ENCODE measurements at places on chromosomes 11 and 22. TPM values are rescaled to one million over a fixed set of nuclear protein-coding genes. Genes with fewer than 3 reads are reported as not detected.
A peak's percentile ranks its signal among the peaks of the same experiment; 100 is the strongest.

GRCh38 chr11:122399375-122399774, 256.1 kb upstream of the UBASH3B start:
- DNase-seq = no peak
- H3K4me1 ChIP-seq = no peaks in the 10 kb centered on the region
- no peak overlapping the region for H3K27ac ChIP-seq
- H3K27me3 ChIP-seq = no peaks in the 10 kb centered on the region
- no peaks in the 10 kb centered on the region for H3K36me3 ChIP-seq
- H3K4me3 ChIP-seq = no peak overlapping the region

GRCh38 chr11:73537969-73538368, 59.9 kb downstream of the FAM168A start:
- no peak for DNase-seq
- peaks cover 4% of the 10 kb centered on the region for H3K4me1 ChIP-seq
- H3K4me3 ChIP-seq = no peak overlapping the region

The OR5A1 gene
- not detected for total RNA-seq

The PDE3B gene
- total RNA-seq = 21.5 TPM

The NFRKB gene
- total RNA-seq = 19.2 TPM

DNA sequence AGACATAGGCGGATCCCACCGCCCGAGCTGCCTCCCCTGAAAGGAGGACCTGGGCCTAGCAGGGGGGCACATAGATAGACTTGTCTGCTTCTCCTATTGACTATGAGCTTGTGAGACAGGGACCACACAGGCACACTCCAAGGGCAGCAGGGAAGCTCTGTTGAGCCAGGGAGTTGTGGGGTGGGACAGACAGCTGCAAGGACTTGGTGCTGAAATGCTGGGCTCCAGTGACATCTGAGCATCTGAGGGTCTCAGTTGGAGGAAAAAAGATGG, 53.4 kb upstream of the ANO1 start:
- H3K36me3 ChIP-seq = no peaks in the 10 kb centered on the region
- no peaks in the 10 kb centered on the region for H3K4me1 ChIP-seq
- DNase-seq = no peak
- H3K4me3 ChIP-seq = no peak overlapping the region
- H3K27ac ChIP-seq = no peak overlapping the region
- H3K27me3 ChIP-seq = no peaks in the 10 kb centered on the region

- H3K36me3 ChIP-seq = no peaks in the 10 kb centered on the region
- no peak for DNase-seq
- H3K4me3 ChIP-seq = no peak overlapping the region
- H3K27ac ChIP-seq = no peak overlapping the region
These were observed 76.0 kb downstream of the HSD17B12 start for GRCh38 chr11:43756575-43756974.

- no peak for DNase-seq
- H3K27me3 ChIP-seq = no peaks in the 10 kb centered on the region
- no peaks in the 10 kb centered on the region for H3K4me1 ChIP-seq
- H3K4me3 ChIP-seq = no peak overlapping the region
- no peaks in the 10 kb centered on the region for H3K36me3 ChIP-seq
These were observed 107.5 kb upstream of the CRYBB3 start for GRCh38 chr22:25092119-25092518.

The PLAAT3 gene
- 13.2 TPM for total RNA-seq

DNA sequence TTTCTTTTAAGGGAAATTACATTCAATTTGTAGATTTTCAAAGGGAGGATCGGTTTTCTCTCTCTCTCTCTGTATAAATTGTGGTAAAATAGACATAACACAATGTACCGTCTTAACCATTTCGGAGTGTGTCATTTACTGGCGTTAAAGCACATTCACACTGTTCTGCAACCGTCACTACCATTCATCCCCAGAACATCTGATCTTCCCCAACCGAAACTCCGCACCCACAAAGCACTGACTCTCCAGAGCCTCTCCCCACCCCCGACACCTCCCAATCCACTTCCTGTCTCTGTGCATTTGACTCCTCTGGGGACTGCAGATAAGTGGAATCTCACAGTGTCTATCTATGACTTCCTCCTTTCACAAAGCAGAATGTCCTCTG, 15.9 kb upstream of the GRAMD4 start:
- peaks cover 5% of the 10 kb centered on the region for H3K4me1 ChIP-seq
- no peaks in the 10 kb centered on the region for H3K27me3 ChIP-seq
- peak overlapping the region; percentile 23 for H3K27ac ChIP-seq

The LINC01488 gene
- not detected for total RNA-seq

GRCh38 chr11:91513734-91514133, 710.9 kb upstream of the FAT3 start:
- no peak overlapping the region for H3K4me3 ChIP-seq
- no peak for DNase-seq
- H3K36me3 ChIP-seq = no peaks in the 10 kb centered on the region
- H3K4me1 ChIP-seq = no peaks in the 10 kb centered on the region
- no peaks in the 10 kb centered on the region for H3K27me3 ChIP-seq
- H3K27ac ChIP-seq = no peak overlapping the region

GRCh38 chr22:29342577-29343312, 27.2 kb upstream of the RASL10A start:
- peaks cover 32% of the 10 kb centered on the region for H3K36me3 ChIP-seq
- no peaks in the 10 kb centered on the region for H3K27me3 ChIP-seq
- no peak overlapping the region for H3K4me3 ChIP-seq
- no peaks in the 10 kb centered on the region for H3K4me1 ChIP-seq
- no peak for DNase-seq
- no peak overlapping the region for H3K27ac ChIP-seq

The MN1 gene
- 1.5 TPM for total RNA-seq

DNA sequence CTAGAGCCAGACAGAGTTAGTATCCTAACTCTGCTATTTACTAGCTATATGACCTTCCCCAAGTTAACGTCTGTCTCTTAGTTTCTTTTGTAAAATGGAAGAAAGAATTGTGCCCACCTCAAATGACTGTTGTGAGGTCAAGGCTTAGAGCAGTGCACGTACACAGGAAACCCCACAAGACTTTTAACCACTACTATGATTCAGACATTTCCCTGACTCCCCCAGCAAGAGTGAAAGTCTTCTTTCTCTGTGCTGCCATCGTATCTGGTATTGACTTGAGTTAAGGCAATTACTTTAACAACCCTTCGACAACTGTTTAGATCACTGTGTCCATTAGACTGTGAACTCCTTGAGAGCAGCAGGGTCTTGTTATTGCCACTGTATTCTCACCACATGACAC, 2.6 kb upstream of the OR52W1 start:
- DNase-seq = no peak
- H3K27ac ChIP-seq = no peak overlapping the region
- H3K36me3 ChIP-seq = no peaks in the 10 kb centered on the region

GRCh38 chr11:13782390-13783075, 114.1 kb downstream of the FAR1 start:
- H3K4me1 ChIP-seq = no peaks in the 10 kb centered on the region
- H3K36me3 ChIP-seq = no peaks in the 10 kb centered on the region
- no peak overlapping the region for H3K4me3 ChIP-seq
- no peak for DNase-seq

GRCh38 chr11:62054484-62055121, 69.2 kb upstream of the INCENP start:
- H3K4me3 ChIP-seq = no peak overlapping the region
- no peaks in the 10 kb centered on the region for H3K27me3 ChIP-seq
- peak; percentile 60 for DNase-seq
- no peak overlapping the region for H3K27ac ChIP-seq
- H3K36me3 ChIP-seq = no peaks in the 10 kb centered on the region
- no peaks in the 10 kb centered on the region for H3K4me1 ChIP-seq

The CCND1 gene
- 94.6 TPM for total RNA-seq

The ANKK1 gene
- total RNA-seq = 0.10 TPM

The NEAT1 gene
- total RNA-seq = 502 TPM

DNA sequence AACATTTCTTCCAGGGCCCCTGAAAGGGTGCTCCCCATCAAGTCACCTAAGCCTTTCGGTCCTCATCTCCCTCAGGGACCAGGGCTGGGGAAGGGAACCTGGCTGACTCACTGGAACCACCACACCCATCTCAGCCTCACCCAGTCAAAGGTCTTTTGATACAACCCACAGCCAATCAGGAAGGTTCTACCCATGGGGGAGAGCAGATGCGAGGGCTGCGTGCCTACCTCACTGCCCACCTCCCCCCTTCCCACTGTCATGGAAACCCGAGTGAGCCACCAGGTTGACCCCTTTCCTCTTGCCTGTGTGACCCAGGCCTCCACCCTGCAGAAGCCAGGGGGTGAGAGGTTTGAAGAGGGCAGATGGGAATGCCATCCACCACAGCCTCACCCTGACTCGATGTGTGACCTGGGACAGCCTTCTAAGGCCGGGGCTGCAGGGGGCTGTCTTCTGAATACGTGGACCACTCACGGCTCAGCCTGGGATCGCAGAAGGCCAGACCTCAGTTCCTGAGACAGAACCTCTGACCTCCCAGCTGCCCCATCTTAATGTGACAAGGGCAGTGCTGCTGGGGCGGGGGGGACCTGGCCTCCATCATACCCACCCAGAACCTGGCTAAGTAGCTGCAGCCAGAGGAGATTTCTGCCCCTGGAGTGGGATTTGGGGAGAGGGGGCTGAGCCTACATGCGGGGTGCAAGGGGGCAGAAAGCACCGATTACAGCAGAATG, 2.7 kb downstream of the MDK start:
- no peak overlapping the region for H3K4me3 ChIP-seq
- H3K4me1 ChIP-seq = peaks cover 16% of the 10 kb centered on the region
- H3K27ac ChIP-seq = no peak overlapping the region
- peak; percentile 83 for DNase-seq
- H3K36me3 ChIP-seq = no peaks in the 10 kb centered on the region

GRCh38 chr22:49344161-49344560, 483.5 kb downstream of the BRD1 start:
- H3K4me3 ChIP-seq = no peak overlapping the region
- H3K36me3 ChIP-seq = no peaks in the 10 kb centered on the region
- H3K27me3 ChIP-seq = no peaks in the 10 kb centered on the region
- DNase-seq = no peak
- no peak overlapping the region for H3K27ac ChIP-seq
- H3K4me1 ChIP-seq = no peaks in the 10 kb centered on the region

DNA sequence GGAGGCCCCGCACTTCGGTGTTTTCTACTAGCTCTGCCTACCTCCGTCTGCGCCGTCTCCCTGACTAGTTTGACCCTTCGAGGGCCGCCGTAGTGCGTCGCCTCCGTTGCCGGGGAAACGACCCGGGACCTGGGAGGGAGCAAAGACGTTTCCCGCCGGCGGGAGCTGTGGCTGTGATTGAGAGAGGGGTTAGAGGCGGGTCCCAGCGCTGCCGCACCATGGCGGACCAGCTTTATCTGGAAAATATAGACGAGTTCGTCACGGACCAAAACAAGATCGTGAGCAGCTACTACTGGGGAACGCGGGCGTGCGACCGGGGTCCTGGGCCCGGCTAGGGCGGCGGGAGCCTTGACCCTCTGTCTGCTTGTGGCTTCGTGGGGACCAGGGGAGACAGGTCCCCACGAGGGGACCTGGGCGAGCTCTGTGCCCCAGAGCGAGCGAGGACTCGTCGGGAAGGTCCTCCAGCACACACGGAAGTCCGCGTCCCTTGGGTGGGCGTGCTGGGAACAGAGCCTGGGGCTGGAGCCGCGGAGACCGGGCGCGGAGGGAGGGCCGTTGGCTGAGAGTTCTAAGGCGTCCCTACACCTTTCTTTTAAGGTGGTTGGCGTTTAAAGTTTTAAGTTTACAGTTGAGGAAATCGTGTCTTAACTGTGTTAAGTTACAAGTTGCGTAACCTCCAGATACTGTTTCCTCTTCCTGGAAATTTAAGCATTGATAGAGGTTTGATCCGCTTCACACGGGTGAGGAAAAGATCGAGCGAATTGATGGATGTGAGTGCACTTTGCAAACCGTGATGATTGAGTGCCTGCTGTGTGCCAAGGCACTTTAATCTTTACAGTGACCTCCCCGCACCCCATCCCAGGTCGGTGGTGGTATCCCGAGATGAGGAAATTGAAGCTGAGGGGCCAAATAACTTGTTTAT, at the start of gene POLD3:
Gene POLD3 (plus strand): TSS at position 142 of the 922 bp plus-strand sequence. CDS start 77 bp downstream, at position 219.
- H3K36me3 ChIP-seq = no peaks in the 10 kb centered on the region
- H3K4me1 ChIP-seq = peaks cover 8% of the 10 kb centered on the region
- peak; percentile 99 for DNase-seq
- peak within 1 kb of the TSS; percentile 69 for H3K27ac ChIP-seq
- no peaks in the 10 kb centered on the region for H3K27me3 ChIP-seq

The ISX gene
- 53.1 TPM for total RNA-seq

- no peak overlapping the region for H3K27ac ChIP-seq
- DNase-seq = no peak
- H3K36me3 ChIP-seq = no peaks in the 10 kb centered on the region
- no peak overlapping the region for H3K4me3 ChIP-seq
- no peaks in the 10 kb centered on the region for H3K27me3 ChIP-seq
These were observed 21.4 kb downstream of the KCNQ1OT1 start for GRCh38 chr11:2678396-2678795.

The ARHGAP8 gene
- 38.4 TPM for total RNA-seq

DNA sequence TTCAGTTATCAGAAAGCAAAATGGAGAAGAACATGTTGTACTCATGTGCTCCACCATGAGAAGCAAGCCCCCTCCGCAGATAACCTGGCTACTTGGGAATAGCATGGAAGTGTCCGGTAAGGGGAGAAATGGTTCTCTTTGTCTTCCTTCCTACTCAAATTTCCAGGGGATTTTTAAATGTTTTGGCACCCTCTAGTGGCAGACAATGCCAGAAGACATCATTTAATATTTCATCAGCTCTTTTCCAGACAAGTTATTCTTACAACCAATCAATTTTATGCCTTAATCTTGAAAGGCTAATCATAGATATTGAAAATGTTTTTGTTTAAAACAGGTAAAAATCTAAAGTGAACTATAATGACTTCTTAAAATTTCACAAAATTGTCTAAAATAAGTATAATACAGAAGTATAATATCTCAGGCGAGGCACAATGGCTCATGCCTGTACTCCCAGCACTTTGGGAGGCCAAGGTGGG, 15.7 kb downstream of the CRTAM start:
- no peaks in the 10 kb centered on the region for H3K27me3 ChIP-seq
- DNase-seq = peak; percentile 63
- no peaks in the 10 kb centered on the region for H3K36me3 ChIP-seq
- no peak overlapping the region for H3K27ac ChIP-seq
- H3K4me1 ChIP-seq = no peaks in the 10 kb centered on the region

The SCN3B gene
- total RNA-seq = 1.2 TPM

- peak overlapping the region; percentile 43 for H3K4me3 ChIP-seq
- peaks cover 8% of the 10 kb centered on the region for H3K4me1 ChIP-seq
- no peaks in the 10 kb centered on the region for H3K36me3 ChIP-seq
These were observed 14.5 kb upstream of the DGKZ start for GRCh38 chr11:46332568-46333393.

The WT1 gene
- not detected for total RNA-seq

GRCh38 chr11:1967641-1968225, 20.6 kb downstream of the MRPL23 start:
- no peak for DNase-seq
- H3K27ac ChIP-seq = no peak overlapping the region
- no peaks in the 10 kb centered on the region for H3K27me3 ChIP-seq
- no peaks in the 10 kb centered on the region for H3K36me3 ChIP-seq
- H3K4me3 ChIP-seq = no peak overlapping the region

- no peaks in the 10 kb centered on the region for H3K36me3 ChIP-seq
- H3K4me1 ChIP-seq = no peaks in the 10 kb centered on the region
- H3K27me3 ChIP-seq = peaks cover 5% of the 10 kb centered on the region
- no peak overlapping the region for H3K27ac ChIP-seq
These were observed 6.4 kb upstream of the C11orf96 start for GRCh38 chr11:43936076-43936475.

The CASTOR1 gene
- total RNA-seq = 5.0 TPM

GRCh38 chr22:20978419-20978818, 3.7 kb upstream of the LZTR1 start:
- H3K4me1 ChIP-seq = peaks cover 12% of the 10 kb centered on the region
- no peak overlapping the region for H3K4me3 ChIP-seq
- DNase-seq = no peak
- H3K27ac ChIP-seq = no peak overlapping the region

Measured in colonic mucosa (tissue), 4 donors.